ENCODE measurements at places on chromosomes 12 and 14. TPM values are rescaled to one million over a fixed set of nuclear protein-coding genes. Genes with fewer than 3 reads are reported as not detected.

DNA sequence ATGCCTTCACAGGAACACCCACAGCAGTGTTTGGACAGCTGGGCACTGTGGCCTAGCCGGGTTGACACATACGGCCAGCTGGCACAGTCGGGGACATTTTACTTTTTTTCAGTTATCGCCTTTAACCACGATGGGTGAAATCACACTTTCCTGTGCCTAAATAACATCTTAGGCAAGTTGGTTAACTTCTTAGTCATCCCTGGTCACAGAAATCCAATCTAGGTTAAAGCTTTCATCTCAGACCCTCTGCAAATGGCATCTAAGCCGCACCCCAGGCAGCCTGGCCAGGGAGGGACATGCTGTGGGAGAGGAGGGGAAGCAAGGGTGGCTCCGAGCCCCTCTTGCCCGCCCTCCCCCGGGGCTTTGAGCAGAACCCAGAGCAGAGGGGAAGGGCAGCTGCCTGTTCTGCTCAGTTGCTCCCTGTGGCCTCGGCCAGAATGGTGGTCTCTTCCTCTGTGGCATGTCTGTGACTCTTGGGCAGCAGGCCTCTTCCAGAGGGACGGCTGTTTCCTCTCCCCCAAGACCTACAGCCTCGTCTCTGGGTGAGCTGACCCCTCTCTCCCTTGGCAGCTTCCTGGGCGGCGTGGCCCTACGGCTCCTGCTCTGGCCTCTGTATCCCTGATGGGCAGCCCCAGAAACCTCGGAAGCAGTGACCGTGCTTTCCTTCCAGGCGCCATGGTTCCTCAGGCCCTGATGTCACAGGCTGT, 85.4 kb upstream of the DYNC1H1 start:
- no peak for DNase-seq

GRCh38 chr14:75369506-75369905, 58.3 kb upstream of the JDP2 start:
- no peak for DNase-seq

The DEPDC4 gene
- 6.9 TPM for total RNA-seq

DNA sequence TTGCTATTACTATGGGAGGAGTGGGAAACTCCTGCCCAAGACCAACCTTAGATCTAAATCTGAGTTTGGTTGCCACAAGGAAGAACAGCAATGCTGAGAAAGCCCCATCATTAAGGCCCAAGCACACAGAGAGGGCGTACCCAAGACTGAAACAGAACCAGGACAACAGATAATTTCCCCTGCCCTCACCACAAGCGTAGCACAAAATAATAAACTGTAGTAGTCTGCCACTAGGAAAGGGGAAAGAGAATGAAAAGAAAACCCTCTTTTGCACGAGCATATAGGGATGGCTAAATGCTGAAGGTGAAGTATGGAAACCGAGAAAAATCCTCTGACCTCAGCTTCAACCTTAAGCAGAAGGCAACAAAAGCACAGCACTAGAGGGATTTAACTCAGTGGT, 76.5 kb upstream of the DHRS4 start:
- DNase-seq = no peak

- DNase-seq = no peak
These were observed 117.4 kb downstream of the FOXN3 start for GRCh38 chr14:89299587-89299986.

DNA sequence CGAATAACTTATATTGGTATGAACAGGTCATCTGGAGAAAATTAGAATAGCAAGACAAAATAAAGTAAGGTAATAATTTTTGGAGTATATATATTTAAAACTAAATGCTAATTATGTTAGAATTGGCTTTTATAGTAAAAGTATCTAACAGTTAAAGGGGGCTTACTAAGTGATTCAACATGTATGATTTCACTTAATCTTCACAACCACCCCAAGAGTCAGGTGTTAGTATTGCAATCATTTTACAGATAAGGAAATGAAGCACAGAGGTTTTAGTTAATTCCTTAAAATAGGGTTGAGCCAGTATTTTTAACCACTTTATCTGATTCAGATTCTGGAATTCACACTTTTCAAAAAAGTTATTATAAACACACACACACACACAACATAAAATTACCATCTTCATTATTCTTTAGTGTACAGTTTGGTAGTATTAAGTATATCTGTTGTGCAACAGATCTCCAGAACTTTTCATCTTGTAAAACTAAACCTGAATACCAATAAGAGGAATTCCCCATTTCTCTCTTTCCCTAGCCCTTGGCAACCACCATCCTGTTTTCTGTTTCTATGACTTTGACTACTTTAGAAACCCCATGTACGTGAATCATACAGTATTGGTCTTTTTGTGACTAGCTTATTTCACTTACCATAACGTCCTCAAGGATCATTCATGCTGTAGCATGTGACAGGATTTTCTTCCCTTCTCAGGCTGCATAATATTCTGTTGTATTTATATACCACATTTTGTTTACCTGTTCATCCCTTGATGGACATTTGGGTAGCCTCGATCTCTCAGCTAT, 12.5 kb downstream of the A2M start:
- DNase-seq = no peak

DNA sequence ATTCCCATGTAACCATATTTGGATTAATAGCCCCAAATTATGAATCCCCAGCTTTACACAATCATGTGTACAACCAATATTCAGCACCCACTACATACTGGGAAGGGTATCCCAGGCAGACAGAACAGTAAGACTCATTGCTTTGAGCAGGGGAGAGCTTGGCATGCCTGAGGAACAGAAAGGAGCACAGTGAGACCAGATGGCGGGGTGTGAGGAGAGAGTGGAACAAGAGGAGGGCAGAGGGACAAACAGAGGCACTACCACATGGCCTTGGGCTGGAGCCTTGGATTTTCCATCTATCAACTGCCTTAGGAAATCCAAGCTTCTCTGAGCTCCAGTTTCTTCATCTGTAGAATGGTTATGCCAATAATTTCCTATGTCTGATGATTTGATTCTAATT, 3.8 kb downstream of the DGKA start:
- no peak for DNase-seq

- no peak for DNase-seq
These were observed 120.9 kb upstream of the BCL2L14 start for GRCh38 chr12:11949738-11950411.

- DNase-seq = no peak
These were observed 80.2 kb downstream of the SPTB start for GRCh38 chr14:64799555-64799954.

DNA sequence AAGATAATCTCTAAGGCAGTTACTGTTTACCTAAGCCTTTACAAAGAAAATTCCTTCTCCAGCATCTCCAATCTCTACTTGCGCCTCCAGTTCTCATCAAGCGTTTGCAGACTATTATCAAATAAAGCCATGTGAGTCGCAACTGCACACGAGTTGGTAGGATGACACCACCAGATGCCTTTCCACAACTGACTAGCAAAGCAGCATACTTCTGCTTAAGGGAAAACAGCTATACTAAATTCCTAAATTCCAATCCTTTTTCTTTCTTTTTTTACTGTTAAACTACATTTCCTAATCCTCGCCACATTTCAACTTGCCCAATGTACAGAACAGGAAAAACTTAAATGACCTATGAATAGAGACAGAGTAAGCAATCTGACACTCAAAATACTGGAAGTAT, 166.7 kb downstream of the ITPR2 start:
- no peak for DNase-seq

The WASHC3 gene
- total RNA-seq = 22.4 TPM

The SLC17A8 gene
- total RNA-seq = 3.9 TPM

The MMP19 gene
- 1.1 TPM for total RNA-seq

DNA sequence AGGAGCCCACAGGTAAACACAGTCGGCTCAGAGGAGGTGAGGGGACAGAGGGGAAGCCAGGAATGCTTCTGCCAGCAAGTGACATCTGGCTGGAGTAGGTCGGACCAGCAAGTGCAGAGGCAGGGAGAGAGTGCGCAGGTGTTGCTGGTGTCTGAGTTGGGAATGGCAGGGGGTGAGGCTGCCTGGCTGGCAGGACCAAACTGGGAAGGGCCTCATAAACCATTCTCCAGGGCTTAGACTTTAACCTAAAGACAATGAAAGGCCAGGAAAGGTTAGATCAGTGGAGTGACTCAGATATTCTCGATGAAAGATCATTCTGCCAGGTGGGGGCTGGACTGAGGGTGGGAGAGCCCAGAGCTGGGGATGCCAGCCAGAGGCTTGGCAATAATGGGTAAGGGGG, 66.4 kb downstream of the ITPK1 start:
- DNase-seq = no peak
